ENCODE measurements at places on chromosomes 5 and 9.

DNA sequence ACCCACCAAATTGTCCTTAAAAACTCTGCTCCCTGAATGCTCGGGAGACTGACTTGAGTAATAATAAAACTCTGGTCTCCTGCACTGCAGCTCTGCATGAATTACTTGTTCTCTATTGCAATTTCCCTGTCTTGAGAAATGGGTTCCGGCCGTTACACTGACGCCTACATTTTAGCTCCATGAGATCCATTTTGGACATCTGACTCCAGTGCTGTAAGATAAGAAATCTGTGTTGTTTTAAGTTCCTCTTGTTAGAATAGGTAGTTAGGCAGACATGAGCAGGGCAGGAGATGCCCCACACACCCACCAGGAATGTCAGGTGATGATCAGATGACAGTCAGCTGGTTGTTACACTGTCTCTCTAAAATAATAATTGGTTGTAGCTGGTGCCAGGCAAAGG lies 125.8 kb upstream of the SHB start:
- DNase-seq = no peak

DNA sequence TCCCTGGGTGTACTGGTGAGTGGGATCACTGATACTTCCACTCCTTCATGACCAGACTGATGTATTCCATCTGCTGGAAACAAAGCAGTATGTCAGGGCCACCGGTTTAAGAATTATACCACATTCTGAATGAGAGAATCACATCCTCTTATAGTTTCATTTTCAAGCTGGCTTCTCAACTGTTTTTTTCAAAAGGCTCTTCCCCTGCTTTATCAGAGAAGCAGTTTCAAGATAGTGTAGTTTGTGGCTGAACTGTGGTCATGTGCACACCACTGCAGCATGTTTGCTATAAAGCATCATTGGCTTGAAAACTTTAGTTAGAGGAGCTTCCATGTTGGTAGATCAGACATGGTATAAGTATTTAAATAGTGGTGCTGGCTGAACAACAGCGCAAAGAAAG lies 450.5 kb upstream of the CDH10 start:
- no peak for DNase-seq

- DNase-seq = no peak
Observed at GRCh38 chr5:59097712-59098111, 514.8 kb downstream of the RAB3C start.

GRCh38 chr5:9712506-9712905 lies 82.4 kb upstream of the TAS2R1 start:
- peak; percentile 50 for DNase-seq

- no peak for DNase-seq
Observed at GRCh38 chr5:179331591-179332375, 13.5 kb downstream of the ADAMTS2 start.

- no peak for DNase-seq
Observed at GRCh38 chr5:147436596-147436995, 73.3 kb downstream of the DPYSL3 start.

GRCh38 chr5:158648631-158649030 lies 451.1 kb downstream of the EBF1 start:
- DNase-seq = no peak
